ENCODE measurements at places on chromosomes 1 and 21.

GRCh38 chr1:111990878-111991718, 1.6 kb upstream of the KCND3 start:
- no peak for DNase-seq

DNA sequence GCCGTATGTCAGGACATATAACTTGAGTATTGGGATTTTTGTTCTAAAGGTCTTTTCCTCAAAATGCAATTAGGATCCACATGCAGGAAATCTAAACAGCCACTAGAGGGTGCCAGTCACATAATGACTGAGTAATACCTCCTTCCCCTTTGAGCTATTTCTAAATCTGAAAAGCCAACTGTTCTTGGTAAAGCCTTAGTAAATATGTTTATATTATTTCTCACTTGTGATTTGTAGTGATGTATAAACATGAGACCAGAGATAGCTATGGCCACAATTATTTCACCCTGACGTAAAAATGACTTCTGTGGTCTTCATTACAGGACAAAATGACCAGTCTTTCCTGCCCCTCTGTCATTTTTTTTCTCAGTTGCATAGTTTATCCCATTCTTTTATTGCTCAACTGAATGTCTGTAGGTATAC, 41.0 kb upstream of the DR1 start:
- peak; percentile 67 for DNase-seq

GRCh38 chr1:6484826-6485167, 6.7 kb downstream of the PLEKHG5 start:
- DNase-seq, result no peak

DNA sequence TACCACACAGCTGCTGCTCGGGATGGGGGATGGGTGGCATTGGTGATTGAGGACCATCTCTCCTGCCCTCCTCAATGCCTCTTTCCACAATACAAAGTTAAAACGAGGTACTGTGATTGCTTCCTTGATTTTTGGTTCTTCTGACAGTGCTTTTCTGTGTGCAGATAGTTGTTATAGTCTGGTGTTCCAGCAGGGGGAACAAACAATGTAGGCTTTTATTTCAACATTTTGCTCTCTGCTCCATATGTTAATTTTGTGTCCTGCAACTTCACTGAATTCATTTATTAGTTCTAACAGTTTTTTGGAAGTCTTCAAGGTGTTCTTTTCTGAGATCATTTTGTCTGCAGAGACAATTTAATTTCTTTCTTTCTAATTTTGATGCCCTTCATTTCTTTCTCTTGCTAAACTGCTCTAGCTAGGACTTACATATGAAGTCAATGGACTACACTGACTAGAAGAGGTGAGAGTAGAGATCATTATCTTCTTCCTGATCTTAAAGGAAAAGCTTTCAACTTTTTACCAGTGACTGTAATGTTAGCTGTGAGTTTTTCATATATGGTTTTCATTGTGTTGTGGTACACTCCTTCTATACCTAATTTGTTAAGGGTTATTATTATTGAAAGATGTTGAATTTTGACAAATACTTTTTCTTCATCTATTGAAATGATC, 45.4 kb downstream of the TNFSF18 start:
- no peak for DNase-seq

DNA sequence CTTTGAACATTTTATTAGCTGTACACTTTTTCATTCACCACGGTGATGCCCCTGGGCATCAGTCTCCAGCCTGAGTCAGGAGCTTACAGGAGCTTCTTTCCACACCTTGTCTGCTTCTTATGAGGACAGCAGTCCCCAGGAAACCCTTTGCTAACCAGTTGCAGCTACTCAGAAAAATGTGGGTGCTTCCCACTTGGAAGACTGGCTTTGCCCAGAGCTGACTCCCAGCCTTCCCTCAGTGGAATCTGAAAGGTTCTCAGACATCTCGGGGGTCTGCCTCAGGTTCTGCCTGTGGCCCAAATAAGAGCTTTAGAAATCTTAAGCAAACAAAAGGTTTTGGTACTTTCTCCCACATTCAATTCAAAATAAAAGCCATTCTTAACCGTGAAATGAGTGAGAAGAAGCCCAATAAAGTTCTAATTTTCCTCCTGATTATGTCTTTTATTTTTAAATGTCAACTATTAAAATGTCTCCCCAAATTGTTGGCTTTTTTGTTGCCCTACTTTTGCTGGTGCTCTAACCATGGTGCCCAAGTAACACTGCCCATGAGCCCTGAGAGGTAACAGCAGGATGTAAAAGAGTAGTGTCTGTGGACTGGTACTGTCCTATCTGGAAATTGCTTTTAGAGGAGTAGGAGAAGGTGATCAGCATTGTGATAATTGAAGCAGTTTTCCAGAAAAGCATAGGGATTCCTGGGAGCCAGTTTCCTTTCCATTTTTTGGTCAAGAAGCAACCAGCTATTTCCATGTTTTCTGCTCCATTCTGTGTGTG, 5.6 kb downstream of the C1orf53 start:
- DNase-seq, result no peak

- DNase-seq, result no peak
Observed at GRCh38 chr1:37893673-37894072, 34.3 kb upstream of the MTF1 start.

DNA sequence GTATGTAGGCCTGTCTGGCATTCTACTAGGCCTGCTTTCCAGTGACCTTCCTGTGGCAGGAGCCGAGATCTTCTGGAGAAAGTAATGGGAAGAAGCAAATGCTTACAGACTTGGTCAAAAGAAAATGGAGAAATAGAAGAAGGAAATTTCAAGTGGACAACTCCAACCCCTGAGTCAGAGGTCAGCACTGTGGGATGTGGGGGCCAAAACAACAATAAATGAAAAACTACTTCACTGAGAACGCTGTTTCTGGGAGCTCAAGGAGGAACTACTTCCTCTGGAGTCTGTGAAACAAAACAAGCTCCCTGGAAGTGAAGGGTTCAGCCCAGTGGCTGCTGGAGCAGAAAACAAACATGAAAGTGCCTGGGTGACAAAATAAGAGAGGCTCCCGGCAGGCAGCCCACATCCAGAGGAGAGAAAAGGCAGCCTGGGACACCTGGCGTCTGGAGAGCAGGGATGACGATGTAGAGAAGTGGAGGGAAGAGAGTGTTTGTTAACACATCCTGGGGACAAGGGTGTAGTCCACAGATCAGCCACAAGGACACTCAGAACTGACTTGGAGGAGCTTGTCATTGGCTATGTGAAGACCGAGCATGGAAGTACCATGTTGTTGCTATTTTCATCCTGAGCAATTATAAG, 355.2 kb downstream of the SMYD3 start:
- peak; percentile 18 for DNase-seq

GRCh38 chr1:65002508-65003315, 36.4 kb upstream of the JAK1 start:
- peak; percentile 81 for DNase-seq

DNA sequence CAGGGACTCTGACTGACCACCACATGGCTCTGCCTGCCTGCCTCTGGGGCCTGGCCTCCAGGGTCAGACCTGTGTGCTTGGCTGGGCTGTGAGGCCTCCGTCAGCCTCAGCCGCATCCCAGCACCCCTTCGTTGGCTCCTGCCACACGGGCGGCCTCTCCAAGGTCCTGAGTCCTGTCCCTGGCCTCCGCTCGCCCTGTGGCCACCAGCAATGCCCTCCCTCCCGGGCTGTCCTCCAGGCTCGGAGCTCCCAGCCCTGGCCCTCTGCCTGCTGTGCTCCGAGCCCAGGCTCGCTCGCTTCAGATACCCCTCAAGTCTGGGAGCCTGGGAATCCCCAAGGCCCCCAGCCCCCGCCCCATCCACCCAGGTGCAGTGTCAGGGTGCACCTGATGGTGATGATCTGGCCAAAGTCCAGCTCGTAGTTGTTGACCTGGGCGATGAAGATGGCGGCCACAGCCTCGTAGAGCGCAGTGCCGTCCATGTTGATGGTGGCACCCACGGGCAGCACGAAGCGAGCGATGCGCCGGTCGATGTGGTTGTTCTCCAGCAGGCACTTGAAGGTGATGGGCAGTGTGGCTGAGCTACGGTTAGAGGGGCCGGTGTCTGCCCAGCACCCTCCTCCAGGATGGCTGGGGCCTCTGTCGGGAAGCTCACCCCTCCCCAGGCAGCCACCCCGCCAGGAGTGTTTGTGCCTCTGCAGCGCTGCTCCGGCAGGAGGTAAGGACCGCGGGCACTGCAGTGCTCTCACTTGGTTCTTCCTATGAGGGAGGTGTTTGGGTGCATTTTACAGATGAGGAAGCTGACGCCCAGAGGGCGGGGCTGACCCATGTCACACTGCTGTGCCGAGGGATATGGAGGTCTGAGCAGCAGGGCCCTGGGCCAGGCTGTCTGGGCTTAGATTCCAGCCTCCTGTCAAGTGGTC, 28.5 kb downstream of the PODN start:
- no peak for DNase-seq

DNA sequence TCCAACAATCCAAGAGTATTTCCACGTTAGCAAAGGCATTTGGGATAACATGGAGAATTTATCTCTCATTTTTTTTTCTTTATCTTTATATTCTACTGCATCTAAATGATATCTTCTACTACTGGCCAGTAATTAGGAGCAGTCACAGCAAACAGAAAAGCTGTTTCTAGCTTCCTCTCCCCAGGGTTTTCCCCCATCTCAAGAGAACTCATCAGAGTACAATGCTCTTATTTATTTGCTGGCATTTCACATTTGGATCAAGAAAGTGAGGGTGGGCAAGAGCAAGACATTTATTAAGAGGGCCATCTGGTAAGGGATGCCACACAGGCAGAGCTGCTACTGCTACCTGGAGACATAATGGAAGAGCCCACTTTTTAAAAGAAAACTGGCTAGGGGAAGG, 368.2 kb downstream of the USH2A start:
- no peak for DNase-seq

DNA sequence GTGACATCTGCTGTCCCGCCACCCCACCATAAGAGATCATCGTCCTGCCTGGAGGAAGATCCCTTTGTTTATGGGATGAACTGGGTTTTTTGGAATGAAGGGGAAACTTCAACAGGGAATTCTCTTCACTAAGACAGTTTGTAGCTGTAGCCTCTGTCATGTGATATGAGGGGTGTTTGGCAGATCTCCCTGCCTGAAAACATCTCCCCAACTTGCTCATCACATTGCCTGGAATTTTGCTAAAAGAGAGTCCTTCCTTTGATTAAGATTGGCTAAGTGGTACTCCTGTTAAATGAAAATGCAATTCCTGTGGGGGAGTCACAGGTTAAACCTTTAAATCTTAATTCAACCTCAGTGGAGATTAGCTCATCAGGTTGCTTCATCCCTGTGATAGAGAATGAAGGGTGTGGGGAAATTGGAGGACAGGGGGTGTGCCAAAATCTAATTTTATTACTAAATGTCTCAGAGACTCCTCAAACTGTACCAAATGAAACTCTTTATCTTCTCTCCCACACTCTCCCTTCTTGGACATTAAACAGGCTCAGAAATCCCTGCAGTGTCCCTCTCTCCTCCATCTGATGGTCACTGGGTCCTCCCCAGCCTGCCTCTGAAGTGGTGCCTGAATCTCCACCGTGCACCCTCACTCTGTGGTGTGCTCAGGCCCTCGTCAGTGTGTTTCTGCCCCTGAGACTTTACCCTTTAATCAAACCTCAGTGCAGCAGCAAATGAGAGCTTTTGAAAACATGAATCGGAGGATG, 54.8 kb downstream of the IER5 start:
- DNase-seq, result no peak

GRCh38 chr1:17276568-17276967, 27.7 kb downstream of the PADI3 start:
- peak; percentile 33 for DNase-seq

DNA sequence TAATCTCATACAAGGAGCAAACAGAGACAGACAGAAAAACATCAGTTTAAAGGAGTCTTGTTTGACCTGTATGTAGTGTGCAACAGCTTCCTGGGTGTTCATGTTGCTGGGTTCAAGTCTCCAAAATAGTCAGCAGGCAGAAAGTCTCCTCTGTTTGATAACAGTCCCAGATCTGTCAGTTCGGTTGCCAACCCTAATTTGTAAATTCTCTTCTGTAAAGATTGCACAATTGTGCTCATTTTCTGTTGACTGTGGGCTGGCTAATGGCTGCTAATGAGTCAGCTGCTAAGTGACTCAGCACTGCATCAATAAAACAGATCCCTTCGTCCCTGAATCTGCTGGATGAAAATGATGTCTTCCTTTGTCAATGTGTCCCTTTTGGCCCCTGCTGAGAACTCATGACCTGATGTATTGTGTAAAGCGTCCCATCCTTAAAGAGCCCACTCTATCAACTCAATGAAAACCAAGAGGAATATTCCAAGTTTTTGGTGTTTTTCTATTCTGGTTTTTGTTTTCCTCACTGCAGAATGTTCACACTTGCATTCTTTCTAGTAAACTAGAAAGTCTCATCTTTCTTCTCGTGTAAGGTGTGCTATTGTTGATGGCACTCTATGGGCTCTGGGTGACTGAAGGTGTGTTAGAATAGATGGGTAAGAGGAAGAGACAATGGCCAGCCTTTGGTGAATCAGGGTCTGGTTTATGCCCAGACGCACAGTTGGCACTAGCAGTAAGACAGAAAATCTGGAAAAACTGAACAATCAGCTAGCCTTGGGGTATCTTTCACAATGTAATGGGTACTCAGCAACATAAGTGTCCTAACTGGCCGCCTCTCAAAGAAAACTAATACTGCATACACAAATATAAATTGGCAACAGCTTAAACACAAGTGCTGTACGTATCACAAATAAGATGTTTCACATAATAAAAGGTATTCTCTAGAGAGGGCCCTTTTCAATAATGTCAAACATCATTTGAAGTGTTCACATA, 75.1 kb upstream of the SIPA1L2 start:
- DNase-seq, result peak; percentile 81

DNA sequence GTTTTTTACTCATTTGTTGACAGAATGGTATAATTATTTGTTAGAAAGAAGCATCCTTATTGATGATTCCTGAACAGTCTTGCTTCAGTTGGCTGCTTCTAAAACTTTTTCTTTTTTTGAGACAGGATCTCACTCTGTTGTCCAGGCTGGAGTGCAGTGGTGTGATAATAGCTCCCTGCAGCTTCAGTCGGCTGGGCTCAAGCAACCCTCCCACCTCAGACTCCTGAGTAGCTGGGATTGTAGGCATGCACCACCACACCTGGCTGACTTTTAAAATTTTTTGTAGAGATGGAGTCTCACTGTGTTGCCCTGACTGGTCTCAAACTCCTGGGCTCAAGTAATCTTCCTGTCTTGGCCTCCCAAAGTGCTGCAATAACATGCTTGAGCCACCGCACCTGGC, 38.8 kb downstream of the MACF1 start:
- no peak for DNase-seq

- peak; percentile 16 for DNase-seq
Observed at GRCh38 chr1:20936621-20937020, 149.5 kb upstream of the HP1BP3 start.

DNA sequence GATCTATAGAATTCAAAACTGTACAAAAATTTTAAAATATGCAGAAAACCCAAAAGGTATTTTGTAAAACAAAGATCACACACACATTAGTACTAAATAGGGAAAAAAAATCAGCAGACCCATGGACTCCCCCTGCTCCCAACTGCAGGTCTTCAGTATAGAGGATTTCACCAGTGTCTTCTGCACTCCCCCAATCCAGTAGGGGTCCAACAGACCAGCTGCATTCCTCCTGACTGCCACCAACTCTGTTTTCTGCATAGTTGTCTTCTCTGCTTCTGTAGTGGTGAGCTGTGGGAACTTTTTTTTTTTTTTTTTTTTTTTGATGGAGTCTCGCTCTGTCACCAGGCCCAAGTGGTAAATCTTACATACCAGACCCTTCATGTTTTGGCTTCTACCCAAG, 21.9 kb downstream of the CLCA2 start:
- DNase-seq, result no peak

GRCh38 chr1:245615001-245615400, 460.2 kb downstream of the KIF26B start:
- DNase-seq, result no peak

GRCh38 chr21:17491716-17492414, 21.0 kb upstream of the CXADR start:
- peak; percentile 99 for DNase-seq
